Motor neuron (in vitro differentiated cells): ENCODE measurements at places on chromosomes 13 and 19. TPM values are rescaled to one million over a fixed set of nuclear protein-coding genes. Genes with fewer than 3 reads are reported as not detected.

DNA sequence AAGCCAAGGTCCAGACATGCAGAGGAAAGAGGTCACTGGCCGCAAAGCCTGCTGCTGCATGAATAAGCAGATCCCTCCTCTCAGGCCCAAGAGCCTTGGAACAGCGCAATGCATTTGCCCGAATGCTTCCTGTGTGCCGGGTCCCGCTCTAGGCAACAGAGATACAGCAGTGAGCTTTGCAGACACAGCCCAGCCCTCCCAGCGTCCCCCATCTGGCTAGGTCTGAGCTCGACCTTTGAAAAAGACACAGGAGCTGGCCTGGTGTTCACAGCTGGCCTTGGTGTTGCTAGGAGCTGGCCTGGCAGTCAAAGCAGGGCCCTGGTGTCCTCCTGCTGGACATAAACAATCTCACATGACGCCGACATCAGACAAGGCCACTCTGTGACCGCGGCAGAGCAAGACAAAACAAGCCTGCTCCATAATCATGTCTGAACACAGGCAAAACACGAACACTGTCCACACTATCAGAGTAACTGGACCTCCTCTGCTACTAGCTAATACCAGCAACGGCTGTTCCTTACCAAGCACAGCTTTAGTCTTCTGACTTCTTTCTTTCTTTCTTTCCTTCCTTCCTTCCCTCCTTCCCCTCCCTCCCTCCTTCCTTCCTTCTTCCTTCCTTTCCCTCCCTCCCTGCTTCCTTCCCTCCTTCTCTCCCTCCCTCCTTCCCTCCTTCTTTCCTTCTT lies 5.7 kb upstream of the PEX11G start:
- ATAC-seq, result peak; percentile 88

DNA sequence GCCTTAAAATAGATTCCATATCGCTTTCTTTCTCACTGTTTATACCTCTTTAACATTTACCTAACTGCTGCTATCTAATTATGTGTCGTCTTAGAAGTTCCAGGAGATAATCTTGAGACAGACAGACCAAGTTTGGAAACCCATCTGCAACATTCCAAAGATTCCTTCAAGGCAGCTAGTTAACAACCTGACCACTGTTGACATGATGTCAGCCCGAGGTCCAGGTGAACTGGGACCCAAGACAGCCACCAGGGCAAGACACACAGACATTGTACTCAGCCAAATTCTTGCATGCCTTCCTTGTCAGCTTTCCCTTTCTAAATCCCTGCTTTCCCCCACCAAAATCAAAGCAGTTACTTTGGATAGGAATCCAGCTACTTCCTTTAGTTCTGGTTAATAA lies 1476.5 kb upstream of the PRR20A start:
- ATAC-seq, result no peak

GRCh38 chr13:33069365-33069764 lies 53.1 kb downstream of the KL start:
- no peak for ATAC-seq

- ATAC-seq, result peak; percentile 12
Measured at GRCh38 chr19:49836176-49837008, 14.6 kb upstream of the PTOV1 start.

DNA sequence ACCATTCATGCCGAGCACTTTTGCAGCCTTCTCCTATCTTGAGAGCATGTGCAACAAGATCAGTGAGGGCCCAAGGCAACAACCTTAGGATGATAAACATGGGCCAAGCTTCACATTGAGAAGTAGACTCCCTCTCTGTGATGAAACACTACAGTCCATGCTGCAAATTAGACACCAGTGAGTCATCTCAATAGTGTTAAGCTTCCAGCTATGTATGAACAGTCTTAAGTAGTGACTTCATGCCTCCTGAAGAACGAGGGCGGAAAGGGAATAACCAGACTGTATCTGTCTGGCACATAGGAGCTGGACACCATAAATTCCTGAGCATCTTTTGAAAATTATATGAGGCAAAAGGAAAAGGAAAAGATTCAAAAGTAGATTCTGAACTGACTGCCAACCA lies 309.9 kb upstream of the SLITRK1 start:
- ATAC-seq, result no peak

DNA sequence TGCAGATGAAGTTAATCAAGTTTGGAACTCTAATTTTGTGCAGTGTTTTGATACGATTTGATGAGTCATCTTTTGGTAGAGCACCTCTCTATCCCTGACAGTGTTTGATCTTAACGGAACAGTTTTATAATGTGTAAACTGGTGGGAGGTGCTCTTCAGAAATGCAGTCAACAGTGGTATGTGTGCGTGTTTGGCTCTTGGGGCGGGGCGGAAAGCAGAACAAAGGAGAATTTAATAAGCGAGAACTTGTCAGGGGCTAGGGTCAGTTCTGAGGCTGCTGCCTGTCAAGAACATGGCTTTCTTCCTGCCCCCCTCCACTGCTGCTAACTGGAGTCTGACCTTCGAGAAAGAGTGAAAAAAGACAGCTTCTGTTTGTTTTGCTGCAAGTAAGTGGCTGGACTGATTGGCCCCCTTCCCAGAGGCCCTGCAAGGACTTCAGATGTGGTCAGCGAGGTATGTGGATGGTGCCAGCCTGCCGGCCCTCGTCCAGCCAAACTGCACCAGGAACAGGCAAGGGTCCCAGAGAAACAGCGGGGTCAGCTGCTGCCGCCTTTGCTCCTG lies 40.8 kb downstream of the BBC3 start:
- peak; percentile 70 for ATAC-seq

- ATAC-seq, result peak; percentile 10
Measured at GRCh38 chr19:40797963-40798682, 868 bp upstream of the EGLN2 start.

DNA sequence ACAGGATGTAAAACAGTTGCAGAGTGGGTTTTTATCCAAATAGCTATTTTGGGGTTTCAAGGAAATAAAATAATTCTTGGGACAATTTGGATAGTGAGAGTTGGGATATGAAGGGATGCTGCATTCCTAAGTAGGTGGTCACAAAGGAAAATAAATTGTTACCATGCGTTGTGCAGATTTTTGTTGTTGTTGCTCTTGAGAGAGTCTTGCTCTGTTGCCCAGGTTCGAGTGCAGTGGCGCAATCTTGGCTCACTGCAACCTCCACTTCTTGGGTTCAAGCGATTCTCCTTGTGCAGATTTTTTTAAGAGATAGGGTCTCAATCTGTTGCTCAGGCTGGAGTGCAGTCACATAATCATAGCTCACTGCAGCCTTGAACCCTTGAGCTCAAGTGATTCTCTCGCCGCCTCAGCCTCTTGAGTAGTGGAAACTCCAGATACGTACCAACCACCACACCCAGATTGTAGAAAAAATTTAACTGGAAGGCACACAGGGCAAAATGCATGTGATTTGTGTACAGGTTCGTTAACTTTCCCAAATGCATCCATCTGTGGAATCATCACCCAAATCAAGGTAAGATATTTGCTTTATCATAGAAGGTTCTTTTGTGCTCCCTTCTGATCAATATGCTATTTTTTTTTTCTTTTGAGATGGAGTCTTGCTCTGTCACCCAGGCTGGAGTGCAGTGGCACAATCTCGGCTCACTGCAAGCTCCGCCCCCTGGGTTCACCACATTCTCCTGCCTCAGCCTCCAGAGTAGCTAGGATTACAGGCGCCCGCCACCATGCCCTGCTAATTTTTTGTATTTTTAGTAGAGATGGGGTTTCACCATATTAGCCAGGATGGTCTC lies 16.0 kb downstream of the SLC1A5 start:
- ATAC-seq, result no peak

DNA sequence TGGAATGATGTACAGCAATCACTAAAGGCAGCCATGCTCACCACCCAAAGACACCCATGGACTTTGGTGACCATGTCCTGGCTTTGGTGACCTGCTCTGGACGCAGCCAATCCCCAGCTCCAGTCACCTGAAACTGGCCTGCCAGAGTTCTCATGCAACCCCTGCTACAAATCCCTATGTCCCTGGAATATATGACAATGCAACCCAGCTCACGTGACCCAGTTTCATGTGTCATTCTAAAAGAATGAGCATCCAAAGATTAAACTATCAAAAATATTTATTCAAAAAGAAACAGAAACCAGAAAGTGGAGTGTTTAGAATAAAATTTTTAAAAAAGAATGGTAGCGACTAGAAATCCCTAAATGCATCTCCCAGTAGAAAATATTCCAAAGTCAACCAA lies 203.3 kb upstream of the IRS2 start:
- ATAC-seq, result no peak

DNA sequence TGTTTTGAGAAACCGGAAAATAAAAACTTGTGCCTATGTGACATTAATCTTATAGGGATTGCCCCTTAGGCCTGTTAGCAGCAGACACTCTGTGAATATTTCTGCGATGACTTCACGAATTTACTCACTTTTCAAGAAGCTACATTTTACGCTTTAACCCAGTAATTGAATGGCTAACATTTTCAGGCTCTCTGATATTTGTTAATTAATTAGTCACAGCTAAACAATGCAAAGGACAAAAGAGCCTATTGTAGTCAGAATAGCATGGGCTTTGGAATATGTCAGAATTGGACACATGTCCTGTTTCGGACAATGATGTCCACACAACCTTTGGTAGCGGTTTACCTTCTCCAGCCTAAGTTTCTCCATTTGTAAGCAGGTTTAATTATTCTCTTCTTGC lies 506.6 kb downstream of the EFNB2 start:
- ATAC-seq, result no peak

DNA sequence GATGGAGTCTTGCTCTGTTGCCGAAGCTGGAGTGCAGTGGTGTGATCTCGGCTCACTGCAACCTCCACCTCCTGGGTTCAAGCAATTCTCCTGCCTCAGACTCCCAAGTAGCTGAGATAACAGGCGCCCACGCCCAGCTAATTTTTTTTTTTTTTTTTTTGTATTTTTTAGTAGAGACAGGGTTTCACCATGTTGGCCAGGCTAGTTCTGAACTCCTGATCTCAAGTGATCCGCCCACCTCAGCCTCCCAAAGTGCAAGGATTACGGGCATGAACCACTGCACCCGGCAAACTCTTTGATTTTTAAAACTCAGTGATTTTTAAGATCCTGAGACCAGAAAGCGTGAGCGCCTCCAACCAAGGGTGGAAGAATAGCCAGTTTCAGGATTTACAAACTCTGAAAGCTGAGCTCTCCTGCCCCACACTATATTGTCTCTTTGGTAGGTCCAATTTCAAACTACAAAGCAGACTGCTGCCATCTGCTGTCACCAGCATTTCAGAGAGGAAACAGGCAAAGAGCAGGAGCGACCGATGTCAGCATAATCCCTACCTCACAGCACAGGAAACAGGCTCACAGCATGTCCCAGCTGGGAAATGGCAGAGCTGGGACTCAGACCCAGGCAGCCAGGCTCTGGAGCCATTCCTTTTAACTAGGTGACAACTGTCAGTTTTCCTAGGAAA lies 9.2 kb downstream of the NOSIP start:
- no peak for ATAC-seq

- ATAC-seq, result no peak
Measured at GRCh38 chr19:43763473-43763939, 8.7 kb upstream of the SMG9 start.

GRCh38 chr13:35888457-35888883 lies 242.7 kb downstream of the DCLK1 start:
- ATAC-seq, result peak; percentile 20

DNA sequence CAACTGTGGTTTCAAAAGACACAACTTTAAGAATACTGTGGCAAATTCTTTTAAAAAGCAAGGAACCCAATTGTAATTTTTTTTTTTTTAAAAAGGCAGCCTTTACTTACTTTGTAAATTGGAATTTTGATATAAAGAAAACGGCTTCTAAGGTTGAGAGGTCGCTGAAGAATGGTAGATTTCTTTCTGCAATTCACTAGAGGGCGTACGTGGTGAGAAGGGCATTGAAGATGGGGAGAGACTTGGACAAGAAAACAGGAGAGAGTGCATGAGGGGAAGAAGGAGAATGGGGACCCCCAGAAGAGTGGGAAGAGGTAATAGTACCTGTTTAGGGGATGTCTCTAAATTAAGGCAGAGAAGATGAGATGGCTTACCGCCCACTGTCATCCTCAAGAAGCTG lies 33.5 kb upstream of the PABPC3 start:
- ATAC-seq, result no peak

GRCh38 chr13:38657191-38657590 lies 29.7 kb upstream of the FREM2 start:
- peak; percentile 66 for ATAC-seq

DNA sequence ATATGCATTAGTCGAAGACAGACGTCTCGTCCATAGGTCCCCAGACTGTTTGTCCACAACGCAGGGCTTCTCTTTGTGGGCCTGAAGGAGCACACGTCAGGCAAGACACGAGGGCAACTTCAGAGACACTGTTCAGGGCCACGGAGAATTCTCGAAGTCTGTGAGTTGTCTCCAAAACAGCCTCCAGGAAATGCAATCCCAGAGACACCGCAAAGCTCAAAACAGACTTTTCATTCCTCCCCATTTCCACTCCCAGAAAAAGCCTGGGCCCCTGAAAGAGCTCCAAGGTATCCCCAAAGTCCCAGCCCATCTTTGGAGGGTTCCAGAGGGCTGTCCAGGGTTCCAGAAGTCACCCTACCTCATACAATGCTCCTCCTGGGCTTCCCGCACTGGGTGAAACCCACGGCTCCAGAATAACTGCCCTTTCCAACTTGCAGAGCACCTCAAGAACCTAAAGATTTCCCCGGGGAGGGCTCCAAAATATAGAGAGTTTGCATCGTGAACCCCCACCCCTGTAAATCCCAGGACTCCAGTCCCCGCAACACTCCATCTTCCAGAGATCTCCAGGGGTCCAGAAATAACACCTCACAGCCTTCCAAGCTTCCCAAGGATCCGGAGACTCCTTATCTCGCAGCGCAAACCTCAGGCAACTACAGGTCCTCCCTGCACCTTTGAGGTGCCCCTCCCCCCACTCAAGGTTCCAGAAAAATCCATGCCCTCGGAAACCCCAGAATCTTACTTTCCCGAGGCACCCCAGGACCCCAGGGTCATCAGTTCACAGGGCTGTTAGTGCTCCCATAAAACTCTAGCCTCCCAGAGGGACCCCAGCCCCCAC lies 687 bp upstream of the FTL start:
- no peak for ATAC-seq

GRCh38 chr13:85261757-85262346 lies 537.4 kb downstream of the SLITRK6 start:
- no peak for ATAC-seq

- ATAC-seq, result no peak
Measured at GRCh38 chr19:15170345-15170744, 30.4 kb downstream of the NOTCH3 start.

The TBCB gene
- 298 and 301 TPM in 2 replicates for total RNA-seq

The NR2C2AP gene
- 8.7 and 9.2 TPM in 2 replicates for total RNA-seq

The KLK4 gene
- 0.38 and 0.75 TPM in 2 replicates for total RNA-seq

The SERPINE3 gene
- 0.27 TPM in 1 of 2 replicates, not detected in the other for total RNA-seq

The DACH1 gene
- total RNA-seq, result 2.7 and 4.4 TPM in 2 replicates

The KCNC3 gene
- 0.33 and 0.36 TPM in 2 replicates for total RNA-seq

The KRTDAP gene
- total RNA-seq, result not detected in 2 replicates
